Left ventricle myocardium inferior (tissue), 1 donor: ENCODE measurements at places on chromosomes 6 and 20. TPM values are rescaled to one million over a fixed set of nuclear protein-coding genes. Genes with fewer than 3 reads are reported as not detected.

SEL1L2 gene
- 1.4 TPM for total RNA-seq

CLPSL2 gene
- not detected for total RNA-seq

ZNF391 gene
- 1.3 TPM for total RNA-seq

PDE10A gene
- total RNA-seq, result 12.2 TPM

PHACTR1 gene
- total RNA-seq, result 85.9 TPM

GPX5 gene
- total RNA-seq, result not detected

EYA2 gene
- 0.63 TPM for total RNA-seq

- DNase-seq, result no peak
These were observed 67.3 kb downstream of the NPEPL1 start for GRCh38 chr20:58759947-58760346.

- no peak for DNase-seq
These were observed 4.2 kb downstream of the RFX6 start for GRCh38 chr6:116881236-116881635.

DNA sequence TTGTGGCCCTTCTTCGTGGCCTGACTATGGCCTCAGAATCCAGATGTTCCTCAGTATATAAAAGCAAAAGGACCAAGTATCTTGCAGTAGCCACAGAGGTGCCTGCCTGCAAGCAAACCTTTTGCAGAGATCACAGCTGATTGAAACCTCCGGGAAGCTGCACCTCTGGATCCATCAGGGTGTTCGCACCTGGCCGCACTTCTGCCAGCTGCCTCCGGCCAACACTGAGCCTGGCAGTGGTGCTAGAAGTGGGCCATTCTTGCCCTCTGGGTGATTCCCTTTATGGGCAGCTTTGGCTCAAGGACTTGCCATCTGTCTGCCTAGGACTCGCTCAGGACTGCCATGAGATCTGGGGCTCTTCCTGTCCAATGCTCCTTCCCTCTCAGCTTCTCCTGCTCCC lies 214.6 kb upstream of the ECI2 start:
- no peak for DNase-seq

- DNase-seq, result no peak
These were observed 56.8 kb downstream of the KCNS1 start for GRCh38 chr20:45044084-45044573.

GRCh38 chr6:66558189-66558588 lies 851.2 kb upstream of the EYS start:
- no peak for DNase-seq

DNA sequence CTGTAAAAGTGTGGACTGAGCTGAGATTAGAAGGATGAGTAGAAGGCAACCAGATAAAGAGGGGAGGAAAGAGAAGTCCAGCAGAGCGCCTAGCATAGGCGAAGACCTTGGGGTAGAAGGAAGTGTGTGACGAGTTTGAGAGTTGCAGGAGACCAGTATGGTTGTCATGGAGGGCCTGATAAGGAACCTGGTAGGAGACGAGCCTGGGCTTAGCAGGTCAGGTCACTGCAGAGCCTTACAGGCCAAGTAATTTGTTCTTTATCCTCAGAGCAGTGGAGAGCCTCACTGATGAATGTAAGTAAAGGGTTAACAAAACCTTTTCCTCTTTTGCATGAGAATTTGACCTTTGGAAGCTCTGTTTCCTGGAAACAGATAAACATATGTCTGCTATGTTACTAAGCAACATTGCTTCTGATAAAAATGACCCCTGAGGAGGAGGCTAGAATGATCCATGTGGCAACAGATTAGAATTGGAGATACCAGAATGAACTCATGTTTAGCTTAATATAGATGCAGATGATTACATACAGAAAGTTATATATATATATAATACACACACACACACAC lies 2.9 kb upstream of the TMEM74B start:
- no peak for DNase-seq

DNA sequence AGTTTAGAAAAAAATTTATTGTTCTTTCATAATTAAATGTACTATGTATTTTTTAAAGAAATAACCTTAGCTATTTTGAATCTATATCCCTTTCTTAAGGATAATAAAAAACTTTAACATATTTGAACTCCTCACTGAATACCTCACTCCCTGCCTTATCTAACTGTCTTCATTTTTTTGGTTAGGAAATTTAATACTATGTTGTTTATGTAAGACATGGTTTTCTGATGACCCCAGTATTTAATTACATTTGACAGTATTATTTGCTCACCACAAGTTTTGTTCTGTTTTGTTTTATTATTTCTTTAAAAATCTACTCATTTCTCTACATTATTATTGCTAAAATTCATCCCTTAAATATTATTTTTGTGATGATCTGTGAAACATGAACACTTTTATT lies 394.4 kb upstream of the ADGRB3 start:
- no peak for DNase-seq

GRCh38 chr20:17990278-17990972 lies 21.6 kb downstream of the MGME1 start:
- no peak for DNase-seq

GRCh38 chr6:28757429-28758045 lies 166.2 kb downstream of the TRIM27 start:
- DNase-seq, result no peak
